ENCODE measurements at places on chromosomes 6 and 20. TPM values are rescaled to one million over a fixed set of nuclear protein-coding genes. Genes with fewer than 3 reads are reported as not detected.

The BPIFB4 gene
- total RNA-seq, result not detected

DNA sequence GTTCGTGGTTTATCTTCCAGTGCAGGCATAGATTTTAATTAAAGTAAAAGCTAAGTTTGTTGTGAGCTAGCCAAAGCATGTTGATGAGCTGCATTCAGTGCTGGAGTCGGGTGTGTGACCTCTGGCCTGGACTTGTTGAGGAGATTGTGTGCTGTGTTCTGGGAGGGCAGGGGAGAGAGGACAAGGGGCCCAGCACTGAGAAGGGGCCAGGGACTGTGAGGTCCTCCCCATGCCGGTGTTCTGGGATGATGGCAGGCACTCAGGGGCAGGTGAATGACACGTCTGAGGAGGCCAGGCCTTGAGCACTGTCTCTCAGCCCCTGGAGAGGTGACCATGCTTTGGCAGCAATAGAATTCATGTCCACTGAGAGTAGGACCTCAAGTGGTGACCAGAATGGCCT, 97.9 kb downstream of the FOXF2 start:
- H3K4me3 ChIP-seq, result no peak overlapping the region
- H3K27ac ChIP-seq, result no peak overlapping the region
- H3K27me3 ChIP-seq, result no peaks in the 10 kb centered on the region

DNA sequence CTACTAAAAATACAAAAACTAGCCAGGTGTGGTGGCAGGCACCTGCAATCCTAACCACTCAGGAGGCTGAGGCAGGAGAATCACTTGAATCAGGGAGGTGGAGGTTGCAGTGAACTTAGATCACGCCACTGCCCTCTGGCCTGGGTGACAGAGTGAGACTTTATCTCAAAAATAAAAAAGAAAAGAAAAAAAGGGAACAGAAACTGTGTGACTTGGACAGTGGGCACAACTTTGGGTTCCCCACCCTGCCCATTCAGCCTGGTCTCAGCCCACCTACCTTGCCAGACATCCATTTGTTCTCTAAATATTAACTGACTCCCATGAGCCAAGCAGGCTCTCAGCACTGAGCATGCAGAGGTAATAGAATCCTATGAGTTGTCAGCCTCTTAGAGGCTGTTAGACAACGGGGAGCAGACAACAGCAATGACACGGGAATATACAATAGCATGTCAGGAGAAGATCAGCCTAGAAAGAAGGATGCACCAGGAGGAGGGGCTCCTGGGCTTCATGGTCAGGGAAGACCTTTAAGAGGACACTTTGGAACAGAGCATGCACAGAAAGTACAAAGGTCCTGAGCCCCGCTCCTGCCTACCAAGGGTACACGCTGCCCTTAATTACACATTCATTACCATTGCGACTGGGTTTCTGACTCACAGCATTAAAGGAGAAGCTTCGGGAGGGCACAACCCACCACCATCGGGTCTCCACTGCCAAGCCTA, 20.0 kb downstream of the FAM209B start:
- no peak overlapping the region for H3K4me3 ChIP-seq
- no peak for DNase-seq
- H3K27me3 ChIP-seq, result no peaks in the 10 kb centered on the region
- H3K36me3 ChIP-seq, result no peaks in the 10 kb centered on the region
- no peak overlapping the region for H3K27ac ChIP-seq
- H3K4me1 ChIP-seq, result peaks cover 29% of the 10 kb centered on the region

- H3K27me3 ChIP-seq, result no peaks in the 10 kb centered on the region
- peaks cover 95% of the 10 kb centered on the region for H3K4me1 ChIP-seq
- H3K27ac ChIP-seq, result peak overlapping the region; percentile 94
- peak overlapping the region; percentile 27 for H3K4me3 ChIP-seq
- H3K36me3 ChIP-seq, result no peaks in the 10 kb centered on the region
- no peak for DNase-seq
Measured at GRCh38 chr20:54176610-54177009, 2.8 kb upstream of the CYP24A1 start.

DNA sequence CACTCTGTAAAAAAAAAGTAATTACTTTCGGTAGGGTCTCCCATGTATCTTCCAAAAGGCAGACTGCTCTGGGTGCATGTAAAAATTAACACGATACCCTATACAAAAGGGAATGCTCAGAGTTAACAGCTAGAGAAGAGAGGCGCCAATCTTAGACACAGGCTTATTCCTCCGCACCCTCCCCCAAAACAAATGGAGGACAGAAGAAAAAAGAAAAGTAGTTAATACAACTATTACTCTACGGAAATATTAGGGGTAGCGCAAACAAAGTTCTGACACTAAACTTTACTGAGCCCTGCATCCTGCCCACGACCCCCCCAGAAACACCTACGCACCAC, 331 bp upstream of the UFL1 start:
- H3K27ac ChIP-seq, result peak overlapping the region; percentile 83
- peak overlapping the region; percentile 77 for H3K4me3 ChIP-seq
- H3K27me3 ChIP-seq, result no peaks in the 10 kb centered on the region
